ENCODE measurements at places on chromosomes 12 and 14.

DNA sequence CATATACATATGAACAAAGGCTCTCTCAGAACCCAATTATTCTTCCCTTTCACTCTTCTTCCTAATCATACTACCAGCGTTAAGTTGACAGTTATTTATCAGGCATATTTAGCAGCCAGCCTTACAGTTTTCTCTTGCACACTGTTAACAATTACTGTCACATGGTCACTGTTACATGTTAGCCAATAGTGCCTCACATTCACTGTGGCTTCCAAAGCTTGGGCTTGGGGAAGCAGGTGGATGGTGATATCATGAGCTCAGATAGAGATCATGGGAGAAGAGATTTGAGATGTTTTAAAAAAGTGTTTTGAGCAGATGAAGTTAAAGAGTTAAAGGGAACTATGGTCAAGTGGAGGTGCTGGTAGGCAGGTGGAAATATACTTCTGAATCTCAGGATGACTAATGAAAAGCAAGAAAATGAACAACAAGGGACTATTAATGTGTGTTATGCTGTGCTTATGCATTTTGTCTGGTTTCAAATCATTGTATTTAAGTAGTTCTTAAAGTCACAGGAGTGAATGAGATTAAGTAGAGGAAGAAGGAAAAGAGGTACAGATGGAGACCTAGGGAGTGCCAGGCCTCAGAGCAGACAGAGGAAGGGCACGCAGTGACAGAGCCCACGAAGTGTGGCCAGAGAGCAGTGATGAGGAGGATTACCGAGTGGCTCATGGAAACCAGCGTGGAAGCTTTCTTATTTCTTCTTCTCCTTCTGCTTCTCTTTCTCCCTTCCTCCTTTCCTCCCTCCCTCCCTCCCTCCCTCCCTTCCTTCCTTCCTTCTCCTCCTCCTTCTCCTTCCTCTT is 39.6 kb downstream of the BICD1 start:
- H3K27me3 ChIP-seq, result no peaks in the 10 kb centered on the region
- H3K4me3 ChIP-seq, result no peak overlapping the region
- H3K27ac ChIP-seq, result no peak overlapping the region
- no peaks in the 10 kb centered on the region for H3K36me3 ChIP-seq

DNA sequence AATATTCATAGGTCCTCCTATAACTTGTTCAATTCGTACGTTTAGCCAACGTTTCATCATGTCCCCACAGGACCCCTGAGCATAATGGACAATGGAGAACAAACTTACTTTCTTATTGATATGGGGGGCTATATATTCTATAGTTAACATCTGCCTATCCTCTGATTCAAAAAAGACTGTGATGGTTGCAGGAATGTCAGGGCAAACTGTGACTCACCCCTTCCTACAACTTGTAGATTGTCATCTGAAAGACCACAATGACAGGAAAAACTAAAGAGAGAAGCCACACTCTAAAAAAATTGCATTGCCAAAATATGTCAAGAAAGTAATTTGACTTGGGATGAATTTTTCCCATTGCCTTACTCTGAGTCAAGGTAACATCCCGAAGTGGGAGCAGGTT is 50.8 kb downstream of the CATSPERB start:
- no peak overlapping the region for H3K27ac ChIP-seq
- no peaks in the 10 kb centered on the region for H3K36me3 ChIP-seq
- no peaks in the 10 kb centered on the region for H3K27me3 ChIP-seq
- no peak overlapping the region for H3K4me3 ChIP-seq
- DNase-seq, result no peak

DNA sequence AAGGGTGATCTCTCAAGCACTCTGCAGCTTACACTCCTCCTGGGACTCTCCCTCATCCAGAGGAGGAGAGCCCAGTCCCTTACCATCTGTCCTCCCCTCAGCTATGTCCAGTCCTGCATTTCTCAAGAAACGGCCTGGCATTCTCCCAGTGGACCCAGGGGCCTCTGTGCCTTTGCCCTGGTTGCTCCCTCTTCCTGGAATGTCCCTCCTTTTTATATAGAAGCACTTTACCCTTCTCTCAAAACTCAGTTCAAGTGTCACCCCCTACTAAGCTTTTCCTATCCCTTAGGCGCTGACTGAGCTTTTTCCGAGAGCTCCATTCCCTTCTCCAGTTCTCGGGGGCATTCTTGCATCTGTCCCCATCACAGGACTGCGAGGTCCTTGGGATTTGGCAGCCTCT is 8.9 kb upstream of the GLRX5 start:
- no peak overlapping the region for H3K4me3 ChIP-seq
- DNase-seq, result no peak
- H3K27me3 ChIP-seq, result no peaks in the 10 kb centered on the region
- no peaks in the 10 kb centered on the region for H3K36me3 ChIP-seq

GRCh38 chr12:66674495-66675122 is 4.3 kb downstream of the GRIP1 start:
- no peaks in the 10 kb centered on the region for H3K4me1 ChIP-seq
- no peak for DNase-seq
- no peak overlapping the region for H3K27ac ChIP-seq
- H3K27me3 ChIP-seq, result no peaks in the 10 kb centered on the region

DNA sequence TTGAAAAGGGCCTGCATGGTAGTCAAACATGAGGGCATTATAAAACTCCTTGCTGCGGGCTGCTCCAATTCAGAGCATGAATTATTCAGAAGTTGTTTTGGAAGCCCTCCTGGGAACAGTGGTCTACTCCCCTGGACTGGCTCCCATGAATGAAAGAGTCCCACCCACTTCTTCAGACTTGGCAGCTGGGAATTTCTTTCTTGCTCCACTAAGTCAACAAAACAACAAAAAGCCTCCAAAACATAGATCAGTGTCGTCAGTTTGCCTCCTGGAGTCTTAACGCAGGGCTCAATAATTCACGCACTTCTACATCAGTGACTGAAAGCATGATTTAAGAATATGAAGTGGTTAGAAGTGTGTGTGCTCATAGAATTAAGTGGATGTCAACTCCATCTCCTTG is 37.9 kb downstream of the AKAP6 start:
- no peak overlapping the region for H3K27ac ChIP-seq
- no peak for DNase-seq
- peaks cover 10% of the 10 kb centered on the region for H3K4me1 ChIP-seq
- no peak overlapping the region for H3K4me3 ChIP-seq
- no peaks in the 10 kb centered on the region for H3K36me3 ChIP-seq

- H3K4me1 ChIP-seq, result no peaks in the 10 kb centered on the region
- no peak for DNase-seq
- no peak overlapping the region for H3K27ac ChIP-seq
- no peaks in the 10 kb centered on the region for H3K27me3 ChIP-seq
These were observed 217.4 kb upstream of the DIO2 start for GRCh38 chr14:80428671-80429070.

- H3K27ac ChIP-seq, result no peak overlapping the region
- peak overlapping the region; percentile 78 for H3K4me3 ChIP-seq
- no peak for DNase-seq
- no peaks in the 10 kb centered on the region for H3K27me3 ChIP-seq
- H3K4me1 ChIP-seq, result no peaks in the 10 kb centered on the region
- H3K36me3 ChIP-seq, result no peaks in the 10 kb centered on the region
These were observed 314 bp upstream of the DHRS7 start for GRCh38 chr14:60165547-60165876.

DNA sequence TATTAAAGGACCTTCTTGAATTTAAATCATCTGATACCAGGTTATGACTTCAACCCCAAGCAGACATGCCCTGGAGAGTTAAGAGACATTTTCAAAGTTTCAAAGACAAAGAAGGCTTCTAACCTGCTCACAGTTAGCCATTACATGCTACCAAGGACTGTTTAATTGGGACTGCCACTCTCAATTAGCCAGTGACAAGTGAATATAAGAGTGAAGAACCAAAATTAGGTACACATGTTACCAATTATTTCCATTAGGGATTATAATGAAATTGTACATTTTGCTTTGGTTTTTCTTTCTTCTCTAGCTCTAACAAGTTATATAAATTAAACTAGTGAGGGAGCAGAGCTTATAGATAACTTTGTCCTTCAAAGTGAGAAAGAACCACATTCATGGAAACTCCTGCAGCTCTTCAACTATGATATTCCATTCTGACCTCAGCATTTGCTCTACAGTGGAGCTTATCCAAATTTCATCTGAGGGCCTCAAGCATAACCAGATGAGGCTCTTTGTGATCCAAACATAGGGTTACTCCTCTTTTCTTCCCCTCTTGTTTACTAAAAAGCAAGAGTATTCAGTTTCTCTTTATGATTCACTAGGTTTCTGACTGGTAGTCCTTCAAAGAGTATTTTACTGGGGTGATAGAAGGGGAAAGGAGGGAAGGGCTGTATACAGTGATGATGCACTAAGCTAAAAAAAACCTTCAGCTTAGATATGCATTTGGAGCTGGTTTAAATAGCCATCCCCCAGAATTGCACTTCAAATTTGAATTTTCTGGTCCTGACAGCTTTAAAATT is 91.3 kb downstream of the DUSP6 start:
- H3K4me3 ChIP-seq, result no peak overlapping the region
- no peak overlapping the region for H3K27ac ChIP-seq
- peaks cover 27% of the 10 kb centered on the region for H3K4me1 ChIP-seq
- no peaks in the 10 kb centered on the region for H3K36me3 ChIP-seq
- DNase-seq, result no peak

GRCh38 chr12:107336695-107337094 is 243.3 kb upstream of the CRY1 start:
- no peak overlapping the region for H3K4me3 ChIP-seq
- no peak overlapping the region for H3K27ac ChIP-seq
- H3K27me3 ChIP-seq, result no peaks in the 10 kb centered on the region
- H3K4me1 ChIP-seq, result no peaks in the 10 kb centered on the region
- H3K36me3 ChIP-seq, result no peaks in the 10 kb centered on the region

DNA sequence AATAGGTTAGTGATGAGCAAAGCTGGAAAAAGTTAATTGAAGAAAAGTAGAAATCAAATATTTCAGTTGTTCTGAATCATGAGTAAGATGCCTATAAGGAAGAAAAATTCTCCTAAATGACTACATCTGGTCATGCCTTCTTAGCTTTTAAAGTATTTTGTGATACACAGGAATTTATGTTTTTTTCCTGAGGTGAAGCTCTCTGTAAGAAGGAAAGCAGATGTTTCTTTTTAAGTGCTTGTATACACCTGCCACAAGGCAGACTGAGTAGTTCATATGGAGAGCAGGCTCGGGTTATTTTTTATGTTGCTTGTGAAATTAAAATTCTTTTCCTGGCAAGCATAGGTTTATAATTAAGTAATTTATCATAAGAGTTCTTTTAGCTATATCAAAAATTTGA is 275.2 kb downstream of the RAD51B start:
- H3K27me3 ChIP-seq, result no peaks in the 10 kb centered on the region
- H3K4me3 ChIP-seq, result no peak overlapping the region
- H3K4me1 ChIP-seq, result no peaks in the 10 kb centered on the region
- no peak for DNase-seq
- H3K36me3 ChIP-seq, result no peaks in the 10 kb centered on the region
- no peak overlapping the region for H3K27ac ChIP-seq

DNA sequence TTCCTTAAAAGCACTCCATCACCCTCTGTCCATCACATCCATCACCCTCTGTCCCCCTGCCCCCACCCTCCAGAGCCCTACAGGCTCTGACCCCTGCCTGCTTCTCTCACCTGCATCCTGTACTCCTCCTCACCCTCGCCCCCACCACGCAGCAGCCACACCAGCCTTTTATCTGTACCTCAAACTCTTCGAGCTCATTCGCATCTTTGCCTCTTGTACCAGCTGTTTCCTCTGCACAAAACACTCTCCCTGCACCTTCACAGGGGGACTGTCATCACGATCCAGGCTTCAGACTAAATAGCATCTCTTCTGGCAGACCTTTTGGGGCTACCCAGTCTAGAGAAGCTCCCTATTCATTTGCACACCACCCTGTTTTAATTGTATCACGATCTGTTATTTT is 24.1 kb downstream of the TMEM229B start:
- no peak for DNase-seq
- no peak overlapping the region for H3K4me3 ChIP-seq
- no peaks in the 10 kb centered on the region for H3K36me3 ChIP-seq
- H3K27me3 ChIP-seq, result no peaks in the 10 kb centered on the region
- H3K27ac ChIP-seq, result no peak overlapping the region

DNA sequence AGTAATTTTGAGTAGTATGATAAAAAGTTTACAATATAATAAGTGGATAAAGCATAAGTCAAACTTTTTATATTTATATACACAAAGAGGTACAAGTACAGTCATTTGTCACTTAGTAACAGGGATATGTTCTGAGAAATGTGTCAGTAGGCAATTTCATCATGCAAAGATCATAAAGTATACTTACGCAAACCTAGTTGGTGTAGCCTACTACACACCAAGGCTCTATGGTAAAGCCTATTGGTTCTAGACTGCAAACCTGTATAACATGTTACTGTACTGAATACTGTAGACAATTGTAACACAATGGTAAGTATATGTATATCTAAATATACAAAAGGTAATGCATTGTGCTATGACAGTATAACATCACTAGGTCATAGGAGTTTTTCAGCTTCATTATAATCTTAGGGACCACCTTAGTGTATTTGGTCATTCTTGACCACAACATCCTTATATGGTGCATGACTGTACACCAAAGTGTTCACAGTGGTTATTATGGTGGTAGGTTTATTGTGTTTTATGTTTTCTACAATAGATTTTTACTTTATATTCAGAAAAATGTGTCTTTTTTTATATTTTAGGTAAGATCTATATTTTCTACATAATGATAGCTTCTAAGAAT is 14.9 kb upstream of the SCFD1 start:
- H3K36me3 ChIP-seq, result peaks cover 1% of the 10 kb centered on the region
- DNase-seq, result no peak
- H3K27me3 ChIP-seq, result no peaks in the 10 kb centered on the region
- H3K27ac ChIP-seq, result no peak overlapping the region

- no peak for DNase-seq
- no peak overlapping the region for H3K27ac ChIP-seq
- no peaks in the 10 kb centered on the region for H3K27me3 ChIP-seq
- no peaks in the 10 kb centered on the region for H3K36me3 ChIP-seq
These were observed 202.2 kb downstream of the KTN1 start for GRCh38 chr14:55782166-55782565.

DNA sequence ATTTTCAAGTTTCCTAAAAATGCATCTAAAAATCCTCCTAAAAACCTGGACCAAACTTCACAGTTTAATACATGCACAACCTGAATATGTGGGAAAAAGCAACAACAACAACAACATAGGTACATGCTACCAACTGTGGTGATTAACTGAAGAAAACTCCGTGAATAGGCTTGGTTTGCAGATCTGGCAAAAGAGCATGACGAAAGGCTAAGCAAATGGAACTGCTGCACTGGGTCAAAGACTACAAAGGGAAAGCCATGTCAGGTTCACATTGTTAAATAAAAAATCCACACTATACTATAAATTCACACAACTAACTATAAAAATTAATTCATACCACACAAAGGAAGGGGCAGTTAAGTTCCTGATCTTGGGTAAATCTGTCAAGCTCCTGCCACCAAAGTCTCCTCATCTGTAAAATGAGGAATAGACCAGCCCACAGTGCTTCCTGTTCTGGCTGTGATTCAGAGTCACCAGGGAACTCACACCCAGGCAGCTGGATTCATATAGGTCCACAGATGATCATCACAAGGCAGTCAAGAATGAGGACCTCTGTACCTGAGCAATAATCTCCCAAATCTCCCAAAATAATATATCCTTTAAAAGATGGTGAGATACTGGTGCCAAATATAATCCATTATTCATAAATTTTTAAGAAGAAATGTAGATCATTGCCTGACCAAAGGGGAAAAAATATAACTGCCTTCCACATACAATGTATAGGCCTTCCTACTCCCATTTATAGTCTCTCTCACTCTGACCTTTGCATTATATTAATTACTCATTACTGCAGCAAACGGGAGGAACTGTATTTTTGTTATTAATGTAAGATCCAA is 7.0 kb downstream of the CORO1C start:
- peaks cover 63% of the 10 kb centered on the region for H3K4me1 ChIP-seq
- no peaks in the 10 kb centered on the region for H3K27me3 ChIP-seq
- no peak overlapping the region for H3K4me3 ChIP-seq
- no peak for DNase-seq
